ENCODE measurements at places on chromosomes 6 and 20. TPM values are rescaled to one million over a fixed set of nuclear protein-coding genes. Genes with fewer than 3 reads are reported as not detected.

DNA sequence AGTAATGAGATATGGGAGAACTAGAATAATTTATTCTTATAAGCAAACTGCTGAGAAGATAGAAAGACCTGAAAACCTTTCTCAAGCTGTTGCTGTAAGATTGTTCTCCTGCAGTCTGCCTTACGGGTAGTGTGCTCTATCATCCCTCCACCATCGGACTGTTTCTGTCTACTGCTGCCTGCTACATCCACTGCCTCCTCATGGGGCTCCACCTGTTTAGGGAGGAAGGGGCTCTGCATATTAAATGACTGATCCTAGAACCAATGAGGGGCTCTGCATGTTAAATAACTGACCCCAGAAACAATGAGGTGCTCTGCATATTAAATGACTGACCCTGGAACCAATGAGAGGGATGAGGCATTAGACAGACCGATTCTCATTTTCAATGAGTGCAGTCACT is 654.6 kb downstream of the KIF16B start:
- no peak overlapping the region for H3K27ac ChIP-seq
- no peaks in the 10 kb centered on the region for H3K36me3 ChIP-seq
- H3K4me3 ChIP-seq, result no peak overlapping the region
- no peaks in the 10 kb centered on the region for H3K4me1 ChIP-seq
- no peaks in the 10 kb centered on the region for H3K27me3 ChIP-seq

DNA sequence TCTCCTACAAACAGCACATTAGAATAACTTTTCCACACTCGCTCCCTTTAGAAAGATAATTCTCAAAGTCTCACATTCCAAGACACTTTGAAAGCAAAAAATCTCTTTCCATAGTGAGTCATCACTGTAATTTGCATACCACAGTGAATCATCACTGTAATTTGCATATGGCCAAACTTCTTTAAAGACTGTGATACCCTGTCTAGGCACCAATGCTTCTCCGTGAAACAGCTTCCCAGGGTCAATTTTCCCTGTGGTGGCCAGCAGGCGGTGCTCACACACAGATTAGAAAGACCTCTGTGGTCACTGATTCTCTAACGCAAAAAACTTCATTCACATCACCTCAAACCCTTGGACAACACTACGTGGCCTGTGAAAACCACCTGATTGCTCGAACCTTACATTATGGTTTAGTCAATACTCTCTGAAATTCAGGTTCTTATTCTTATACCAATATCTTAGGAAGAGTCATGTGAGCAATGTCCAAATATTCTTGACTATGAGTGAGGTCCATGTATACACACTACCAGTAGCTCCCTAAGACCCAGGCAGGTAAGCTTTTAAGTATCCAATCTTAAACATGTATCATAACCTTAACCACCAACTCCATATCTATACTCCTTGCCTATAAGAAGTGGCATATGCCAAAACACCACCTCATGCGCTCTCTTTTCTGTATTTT is 78.5 kb upstream of the PHACTR1 start:
- no peaks in the 10 kb centered on the region for H3K27me3 ChIP-seq
- no peak overlapping the region for H3K27ac ChIP-seq
- DNase-seq, result peak; percentile 28
- H3K4me3 ChIP-seq, result no peak overlapping the region
- no peaks in the 10 kb centered on the region for H3K4me1 ChIP-seq

DNA sequence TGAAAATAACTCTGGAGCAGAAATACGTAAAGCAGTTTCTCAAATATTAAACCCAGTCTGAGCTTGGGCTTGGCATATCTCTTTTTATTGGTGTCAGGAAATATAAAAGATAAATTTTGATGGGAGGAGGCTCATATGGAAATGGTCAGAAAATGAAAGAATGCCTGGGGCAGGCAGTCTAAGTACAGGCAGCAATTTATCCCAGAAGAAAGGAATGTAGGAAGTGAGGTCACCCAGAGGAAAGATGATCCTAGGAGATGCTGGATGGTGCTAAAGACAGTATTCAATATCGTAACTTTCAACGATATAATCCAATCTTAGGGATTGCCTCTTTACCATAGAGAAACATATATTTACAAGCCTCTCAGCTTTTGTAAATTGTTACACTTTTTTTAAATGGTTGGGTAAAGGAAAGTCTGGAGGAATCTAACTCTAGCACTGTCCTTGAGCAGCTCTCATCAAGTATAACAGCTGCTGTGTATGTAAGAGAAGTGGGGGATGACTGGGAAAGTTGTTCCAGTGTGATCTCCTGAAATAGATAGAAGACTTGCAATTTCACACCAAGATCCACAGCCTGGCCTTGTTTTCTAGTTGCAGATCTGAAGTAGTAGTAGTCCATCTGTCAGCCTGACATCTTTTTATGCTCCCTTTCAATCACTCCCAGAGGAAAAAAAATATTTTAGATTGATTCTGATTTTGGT is 256.9 kb upstream of the SASH1 start:
- H3K27me3 ChIP-seq, result no peaks in the 10 kb centered on the region
- H3K4me1 ChIP-seq, result no peaks in the 10 kb centered on the region
- DNase-seq, result no peak
- no peaks in the 10 kb centered on the region for H3K36me3 ChIP-seq
- H3K4me3 ChIP-seq, result no peak overlapping the region
- H3K27ac ChIP-seq, result no peak overlapping the region

BPIFB1 gene
- total RNA-seq, result not detected

GRCh38 chr6:127686084-127686483 is 109.1 kb downstream of the C6orf58 start:
- H3K27me3 ChIP-seq, result no peaks in the 10 kb centered on the region
- H3K27ac ChIP-seq, result no peak overlapping the region
- DNase-seq, result no peak
- H3K36me3 ChIP-seq, result no peaks in the 10 kb centered on the region
- H3K4me3 ChIP-seq, result no peak overlapping the region

DNA sequence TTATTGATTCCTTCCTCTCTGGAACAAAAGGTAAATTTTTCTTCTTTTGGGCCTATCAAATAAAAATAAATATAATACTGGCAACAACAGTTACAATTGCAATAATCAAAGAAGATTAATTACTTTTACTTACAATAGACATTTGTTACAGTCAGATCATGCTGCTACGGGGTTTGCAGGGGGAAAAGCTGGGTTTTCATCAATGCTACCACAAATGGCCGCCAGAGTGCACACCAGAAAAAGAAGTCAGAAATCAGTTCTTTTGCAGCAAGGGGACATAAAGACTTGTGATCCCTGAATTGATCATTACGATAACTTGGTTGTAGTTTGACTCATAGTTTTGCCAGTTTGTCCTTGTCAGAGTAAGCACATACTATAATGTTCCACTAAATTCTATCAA is 714.5 kb upstream of the EYS start:
- no peaks in the 10 kb centered on the region for H3K27me3 ChIP-seq
- H3K4me1 ChIP-seq, result no peaks in the 10 kb centered on the region
- H3K36me3 ChIP-seq, result no peaks in the 10 kb centered on the region
- no peak for DNase-seq
- no peak overlapping the region for H3K27ac ChIP-seq
- H3K4me3 ChIP-seq, result no peak overlapping the region

DNA sequence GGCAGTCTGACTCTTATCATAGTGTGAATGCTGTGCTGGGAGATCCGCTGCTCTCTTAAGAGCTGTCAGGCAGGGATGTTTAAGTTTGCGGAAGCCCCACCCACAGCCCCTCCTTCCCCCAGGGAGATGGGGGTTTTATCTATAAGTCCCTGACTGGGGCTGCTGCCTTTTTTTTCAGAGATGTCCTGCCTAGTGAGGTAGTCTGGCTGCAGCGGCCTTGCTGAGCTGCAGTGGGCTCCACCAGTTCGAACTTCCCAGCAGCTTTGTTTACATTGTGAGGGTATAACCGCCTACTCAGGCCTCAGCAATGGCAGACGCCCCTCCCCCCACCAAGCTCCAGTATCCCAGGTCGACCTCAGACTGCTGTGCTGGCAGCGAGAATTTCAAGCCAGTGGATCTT is 75.7 kb upstream of the UST start:
- H3K4me3 ChIP-seq, result no peak overlapping the region
- no peak overlapping the region for H3K27ac ChIP-seq
- H3K4me1 ChIP-seq, result no peaks in the 10 kb centered on the region

GRCh38 chr6:150659046-150659763 is 59.5 kb downstream of the PLEKHG1 start:
- no peaks in the 10 kb centered on the region for H3K36me3 ChIP-seq
- H3K27ac ChIP-seq, result no peak overlapping the region
- no peaks in the 10 kb centered on the region for H3K27me3 ChIP-seq
- DNase-seq, result no peak
- H3K4me1 ChIP-seq, result no peaks in the 10 kb centered on the region

- no peaks in the 10 kb centered on the region for H3K4me1 ChIP-seq
- DNase-seq, result no peak
- no peaks in the 10 kb centered on the region for H3K27me3 ChIP-seq
- H3K4me3 ChIP-seq, result no peak overlapping the region
These were observed 146.6 kb downstream of the ZFAND3 start for GRCh38 chr6:37965964-37966676.

RAET1L gene
- not detected for total RNA-seq

VSX1 gene
- not detected for total RNA-seq

TBX18 gene
- total RNA-seq, result 5.2 TPM

RAB44 gene
- total RNA-seq, result 0.06 TPM

CST9L gene
- total RNA-seq, result not detected

GRCh38 chr6:96468681-96469224 is 52.9 kb upstream of the UFL1 start:
- no peak overlapping the region for H3K27ac ChIP-seq
- no peak for DNase-seq
- H3K4me3 ChIP-seq, result no peak overlapping the region
- no peaks in the 10 kb centered on the region for H3K27me3 ChIP-seq
- no peaks in the 10 kb centered on the region for H3K36me3 ChIP-seq
- H3K4me1 ChIP-seq, result no peaks in the 10 kb centered on the region

DNA sequence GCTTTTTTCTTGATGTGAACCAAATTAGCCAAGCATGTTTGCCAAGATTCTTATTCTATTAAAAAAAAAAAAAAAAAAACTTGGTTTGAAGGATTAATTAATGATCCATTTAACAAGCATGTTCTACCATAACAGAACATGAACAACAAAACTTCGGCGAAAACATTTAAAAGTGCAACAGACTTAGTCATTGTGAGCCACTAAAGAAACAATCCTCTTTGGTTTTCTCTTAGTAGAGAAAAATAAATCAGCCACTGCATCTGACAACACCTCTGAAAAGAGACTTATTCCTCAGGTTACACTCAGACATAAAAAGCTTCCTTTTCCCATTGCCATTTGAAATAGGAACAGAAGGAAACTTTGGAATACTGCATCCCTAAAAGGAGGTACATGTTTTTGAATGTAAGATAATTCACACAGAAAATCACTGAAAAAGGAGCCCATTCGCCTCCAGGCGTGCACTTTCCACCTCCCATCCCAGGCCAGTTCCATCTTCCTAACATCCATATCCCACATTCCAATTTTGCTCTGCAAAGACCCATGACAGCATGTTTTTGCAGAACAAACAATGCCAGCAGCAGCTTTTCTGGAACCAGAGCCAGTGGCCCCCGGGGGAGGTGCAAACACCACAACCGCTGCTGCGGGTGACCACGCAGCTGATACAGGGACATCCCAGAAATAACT is 79.5 kb downstream of the ZMYND8 start:
- H3K27ac ChIP-seq, result peak overlapping the region; percentile 77
- peaks cover 54% of the 10 kb centered on the region for H3K4me1 ChIP-seq
- no peak overlapping the region for H3K4me3 ChIP-seq

- no peak overlapping the region for H3K4me3 ChIP-seq
- peaks cover 8% of the 10 kb centered on the region for H3K4me1 ChIP-seq
- peaks cover 17% of the 10 kb centered on the region for H3K36me3 ChIP-seq
- H3K27ac ChIP-seq, result no peak overlapping the region
- no peak for DNase-seq
These were observed 98.6 kb downstream of the HIVEP1 start for GRCh38 chr6:12110523-12111362.

- peak; percentile 35 for DNase-seq
- H3K27me3 ChIP-seq, result peaks cover 71% of the 10 kb centered on the region
- H3K4me1 ChIP-seq, result peaks cover 13% of the 10 kb centered on the region
- no peak overlapping the region for H3K27ac ChIP-seq
- peak overlapping the region; percentile 51 for H3K4me3 ChIP-seq
These were observed 2.1 kb downstream of the SALL4 start for GRCh38 chr20:51800060-51800871.

DNA sequence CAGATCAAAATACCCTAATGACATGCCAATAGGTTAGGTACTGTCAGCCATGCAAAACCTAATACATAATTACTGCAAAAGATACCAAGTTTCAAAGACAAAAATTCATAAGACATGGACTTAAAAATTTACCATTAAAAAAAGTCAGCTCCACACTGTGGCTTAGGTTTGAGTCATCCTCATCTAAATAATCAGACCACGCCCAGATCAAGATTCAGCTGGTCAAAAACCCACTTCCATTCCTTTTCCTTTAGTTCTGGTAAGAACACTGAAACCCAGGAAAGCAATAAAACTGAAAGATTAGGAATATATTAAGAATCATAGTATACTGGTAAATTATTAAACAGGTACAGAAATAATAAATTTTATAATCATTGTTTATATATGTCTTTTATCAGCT is 81.0 kb upstream of the ASF1A start:
- no peak for DNase-seq
- no peak overlapping the region for H3K4me3 ChIP-seq
- H3K27ac ChIP-seq, result no peak overlapping the region
- peaks cover 36% of the 10 kb centered on the region for H3K36me3 ChIP-seq

DPPA5 gene
- total RNA-seq, result not detected

RIPOR3 gene
- 6.6 TPM for total RNA-seq

SLC22A7 gene
- 0.32 TPM for total RNA-seq

RIPPLY2 gene
- total RNA-seq, result not detected

DNA sequence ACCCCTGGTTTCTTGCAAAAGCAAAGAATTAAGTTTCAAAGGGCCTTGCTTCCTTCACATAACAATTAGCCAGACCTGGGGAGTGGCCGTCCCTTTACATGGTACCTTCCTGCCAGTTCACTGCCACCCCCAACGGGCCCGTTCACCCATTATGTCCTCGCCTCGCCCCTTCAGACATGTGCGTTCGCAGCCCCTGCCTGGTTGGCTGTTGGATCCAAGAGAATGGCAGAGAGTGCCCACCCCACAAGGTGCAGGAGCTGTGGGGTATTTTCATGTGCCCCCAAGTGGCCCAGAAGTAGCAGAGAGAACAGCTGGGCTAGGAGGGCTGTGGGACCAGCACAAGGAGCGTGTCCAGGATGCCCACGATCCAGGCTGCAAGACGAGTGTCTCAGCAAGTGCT is 422.9 kb upstream of the SULF2 start:
- no peak overlapping the region for H3K4me3 ChIP-seq
- H3K4me1 ChIP-seq, result no peaks in the 10 kb centered on the region
- H3K36me3 ChIP-seq, result no peaks in the 10 kb centered on the region
- no peak overlapping the region for H3K27ac ChIP-seq

ULBP3 gene
- 1.1 TPM for total RNA-seq

DNA sequence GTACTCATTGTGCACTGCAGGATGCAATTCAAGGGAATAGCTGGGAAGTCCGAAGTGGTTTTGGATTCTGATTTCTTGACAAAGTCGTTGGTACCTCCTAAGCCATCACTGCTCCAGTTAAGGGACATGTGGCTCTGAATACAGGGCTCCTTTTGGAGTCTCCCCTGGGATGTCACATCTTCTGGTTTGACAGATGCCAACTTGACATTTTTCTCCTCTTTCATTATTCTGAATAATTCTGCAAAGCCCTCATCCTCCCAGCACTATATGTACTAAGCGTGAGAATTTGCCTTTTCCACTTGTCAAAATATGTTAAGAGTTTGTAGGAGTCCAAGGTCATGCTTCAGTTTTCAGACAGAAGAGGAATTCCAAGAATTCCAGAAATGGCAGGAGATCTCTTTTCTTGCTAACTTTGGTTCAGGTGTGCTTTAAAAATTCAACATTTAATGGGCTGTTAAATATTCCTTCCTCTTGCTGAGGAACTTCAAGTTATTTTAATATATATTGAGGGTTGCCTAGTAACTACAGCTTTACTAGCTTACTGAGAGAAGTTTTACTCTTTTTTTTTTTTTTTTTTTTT is 38.7 kb downstream of the DOK5 start:
- H3K27ac ChIP-seq, result no peak overlapping the region
- DNase-seq, result no peak
- peaks cover 4% of the 10 kb centered on the region for H3K4me1 ChIP-seq

All from heart left ventricle (tissue), 16 donors.